ENCODE measurements at places on chromosomes 13 and 19.

DNA sequence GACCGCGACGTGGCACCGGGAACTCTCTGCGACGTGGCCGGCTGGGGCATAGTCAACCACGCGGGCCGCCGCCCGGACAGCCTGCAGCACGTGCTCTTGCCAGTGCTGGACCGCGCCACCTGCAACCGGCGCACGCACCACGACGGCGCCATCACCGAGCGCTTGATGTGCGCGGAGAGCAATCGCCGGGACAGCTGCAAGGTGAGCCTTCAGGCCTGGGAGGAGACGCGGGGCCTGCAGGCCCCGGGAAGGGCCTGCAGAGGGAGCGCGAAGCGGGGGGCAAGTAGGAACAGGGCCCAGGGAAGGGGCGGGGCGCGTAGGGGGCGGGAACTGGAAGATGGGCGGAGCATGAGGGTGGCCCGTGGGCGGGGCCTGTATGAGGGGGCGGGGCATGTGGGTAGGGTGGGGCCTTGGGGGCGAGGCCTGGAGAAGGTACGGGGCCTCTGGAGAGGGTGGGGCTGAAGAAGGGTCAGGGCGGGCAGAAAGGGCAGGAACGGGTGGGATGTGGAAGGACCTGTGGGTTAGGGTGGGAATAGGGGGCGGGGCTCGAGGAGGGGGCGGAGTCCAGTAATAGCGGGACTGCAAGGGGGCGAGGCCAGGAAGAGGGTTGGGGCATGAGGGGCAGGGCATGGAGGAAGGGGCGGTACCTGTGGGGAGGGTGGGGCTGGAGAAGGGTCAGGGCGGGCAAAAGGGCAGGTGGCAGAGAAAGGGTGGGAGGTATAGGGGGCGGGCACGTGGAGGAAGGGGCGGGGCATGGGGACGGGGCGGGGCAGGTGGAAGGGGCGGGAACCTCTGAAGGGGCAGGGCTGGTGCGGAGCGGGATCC is 2.5 kb downstream of the CFD start:
- DNase-seq = peak; percentile 73

DNA sequence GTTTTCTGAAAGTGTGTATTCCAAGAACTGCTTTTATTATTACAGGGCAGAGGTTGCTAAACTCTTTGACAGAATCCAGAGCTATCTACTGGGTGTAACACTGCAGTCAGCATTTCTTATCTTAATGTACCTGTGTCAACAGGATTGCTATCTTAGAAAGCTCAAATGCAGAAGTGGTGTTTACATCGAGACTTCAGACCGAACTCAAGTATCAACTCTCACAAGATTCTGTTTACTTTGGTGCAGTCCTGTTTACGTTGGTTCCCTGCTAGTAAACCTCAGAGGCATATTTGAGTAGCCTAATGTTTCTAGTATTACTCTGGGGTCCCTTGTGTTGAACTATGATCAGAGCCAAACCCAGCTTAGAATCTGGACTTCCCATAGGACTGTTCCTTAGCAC is 20.5 kb downstream of the SLC15A1 start:
- DNase-seq = no peak

DNA sequence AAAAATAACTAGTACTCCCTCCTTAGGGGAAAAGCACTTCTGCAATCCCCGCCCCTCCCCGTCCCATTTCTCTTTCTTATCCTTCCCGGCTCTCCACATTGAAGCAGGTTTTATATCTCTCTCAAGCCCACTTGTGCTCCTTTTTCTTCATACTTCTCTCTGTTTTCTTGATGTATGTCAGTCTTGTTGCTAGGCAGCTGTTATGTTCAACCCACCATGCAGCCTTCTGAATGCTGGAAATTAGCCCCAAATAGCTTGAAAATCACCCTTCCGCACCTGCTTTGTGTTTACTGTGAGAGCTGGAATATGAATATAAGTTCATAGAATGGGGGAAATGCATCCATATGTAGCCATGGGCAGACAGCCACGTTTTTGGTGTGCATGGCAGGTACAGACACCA is 461.4 kb downstream of the MYO16 start:
- no peak for DNase-seq

DNA sequence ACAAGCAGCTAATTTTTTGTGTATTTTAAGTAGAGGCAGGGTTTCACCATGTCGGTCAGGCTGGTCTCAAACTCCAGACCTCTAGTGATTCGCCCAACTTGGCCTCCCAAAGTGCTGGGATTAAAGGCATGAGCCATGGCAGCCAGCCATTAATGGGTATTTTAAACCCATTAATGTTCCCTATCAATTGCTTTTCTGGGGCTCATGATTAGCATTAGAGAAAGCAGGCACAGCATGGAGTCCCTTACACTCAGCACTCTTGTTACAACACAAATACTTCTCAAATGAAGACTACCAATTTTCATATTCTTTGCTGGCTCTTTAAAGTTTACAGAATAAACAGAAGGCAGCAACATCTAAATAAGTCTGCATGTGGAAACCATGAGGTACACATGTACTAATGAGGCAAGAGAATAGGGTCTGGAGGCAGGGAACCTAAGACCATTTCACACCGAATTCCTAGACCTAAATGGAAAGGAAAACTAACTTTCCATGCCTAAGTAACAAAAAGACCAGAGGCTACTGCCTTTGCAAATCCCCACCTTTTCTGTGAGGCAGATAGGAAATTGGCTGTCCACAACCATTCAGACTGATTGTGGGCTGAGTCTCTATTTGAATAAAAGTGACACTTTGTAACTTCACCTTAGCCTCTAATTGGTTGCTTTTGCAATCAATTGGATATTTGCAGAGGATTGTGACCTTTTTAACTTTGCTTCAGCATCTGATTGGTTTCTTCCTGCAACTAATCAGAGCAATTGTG is 21.2 kb downstream of the ZNF675 start:
- DNase-seq = no peak

- no peak for DNase-seq
Observed at GRCh38 chr19:7792281-7792680, 29.2 kb downstream of the CLEC4M start.

DNA sequence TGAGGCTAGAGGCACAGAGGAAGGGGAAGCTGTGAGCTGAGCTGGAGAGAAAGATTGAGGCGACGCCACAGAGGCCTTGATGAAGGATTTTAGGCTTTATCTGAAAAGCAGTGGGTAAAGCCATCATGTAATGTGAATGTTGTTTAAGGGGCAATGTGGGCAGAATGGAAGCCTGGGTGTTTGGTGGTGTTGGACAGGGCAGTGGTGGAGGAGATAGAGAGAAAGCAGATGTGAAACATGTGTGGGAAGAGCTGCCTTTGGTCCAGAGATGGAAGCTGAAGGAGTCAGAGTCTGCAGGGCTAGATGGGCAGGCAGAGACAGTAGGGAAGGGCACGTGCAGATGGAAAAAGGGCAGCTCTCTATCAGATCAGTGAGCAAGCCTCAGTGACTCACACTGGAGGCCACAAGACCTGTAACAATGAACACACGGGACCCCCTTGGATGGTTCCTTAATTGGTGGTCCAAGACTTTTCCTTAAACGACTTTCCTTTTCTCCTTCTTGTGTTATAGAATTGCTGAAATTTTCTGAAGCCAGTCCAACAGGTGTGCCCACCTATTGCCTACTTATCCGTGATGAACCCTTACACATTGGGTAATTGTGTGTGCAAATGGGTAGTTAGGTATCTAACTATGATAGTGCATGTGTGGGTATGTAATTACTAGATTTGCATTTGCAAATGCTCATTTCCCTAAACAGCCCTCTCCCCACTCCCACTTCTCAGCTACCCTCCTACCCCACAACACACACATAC is 21.7 kb downstream of the ZNF536 start:
- no peak for DNase-seq

DNA sequence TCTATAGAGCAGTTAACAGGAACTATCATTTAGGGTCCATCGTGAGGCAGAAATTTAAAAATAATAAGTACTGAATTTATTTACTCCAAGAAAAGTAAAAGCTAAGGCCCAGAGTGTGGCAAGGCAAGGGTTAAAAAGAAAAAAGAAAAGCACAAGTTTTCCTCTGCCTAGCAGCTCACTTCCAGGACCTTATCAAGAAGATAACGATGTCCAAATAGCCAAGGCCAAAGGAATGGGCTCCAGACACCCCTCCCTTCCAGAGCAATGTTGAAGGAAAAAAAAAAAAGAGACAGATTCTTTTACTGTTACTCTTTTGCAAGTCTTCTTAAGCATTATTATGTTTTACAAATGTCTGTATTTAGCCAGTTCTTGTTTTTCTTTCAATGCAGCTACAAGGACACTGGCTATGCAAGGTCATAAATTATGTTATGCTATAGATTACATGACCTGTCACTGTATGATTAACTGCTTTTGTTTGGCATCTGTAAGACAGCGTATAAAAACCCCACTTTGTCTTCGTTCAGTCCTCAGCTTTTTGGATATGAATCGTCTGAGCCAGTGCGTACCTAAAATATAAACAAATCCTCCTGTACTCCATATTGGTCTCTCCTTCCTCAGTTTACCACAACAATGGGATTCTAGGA is 2.9 kb upstream of the ZNF700 start:
- DNase-seq = no peak

- DNase-seq = peak; percentile 65
Observed at GRCh38 chr19:13154911-13155471, 4.8 kb downstream of the IER2 start.

- no peak for DNase-seq
Observed at GRCh38 chr13:60328073-60328472, 68.9 kb upstream of the TDRD3 start.

DNA sequence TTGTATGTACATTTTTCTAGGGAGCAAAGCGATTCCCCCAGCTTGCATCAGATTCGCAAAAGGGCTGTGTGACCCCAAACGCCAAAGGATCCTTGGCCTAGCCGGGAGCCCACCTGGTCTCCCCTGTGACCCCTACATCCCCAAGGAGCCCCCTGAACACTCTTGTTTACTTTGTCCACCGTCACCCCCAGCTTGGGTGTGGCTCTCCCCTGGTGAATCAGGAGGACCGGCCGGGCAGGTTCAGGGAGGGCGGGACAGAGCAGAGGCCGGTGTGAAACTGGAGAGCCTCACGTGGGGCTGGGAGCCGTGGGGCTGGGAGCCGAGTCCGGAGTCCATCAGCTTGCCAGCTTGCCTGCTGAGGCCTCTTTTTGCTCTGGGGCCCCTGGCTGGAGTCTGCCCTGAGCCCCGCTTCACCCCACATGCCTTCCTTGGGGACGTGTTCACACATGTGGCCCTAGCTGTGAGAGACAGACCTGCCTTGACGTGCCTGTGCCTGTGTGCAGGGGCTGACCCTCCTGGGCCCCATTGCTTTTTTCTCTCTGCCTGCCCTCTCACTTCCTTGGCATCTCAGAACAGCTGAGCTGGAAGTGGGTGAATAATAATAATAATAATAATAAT is 2.0 kb downstream of the ITPKC start:
- DNase-seq = no peak

- no peak for DNase-seq
Observed at GRCh38 chr13:50672025-50672424, 171.5 kb downstream of the DLEU7 start.

- peak; percentile 54 for DNase-seq
Observed at GRCh38 chr13:98476106-98476505, 100.8 kb downstream of the STK24 start.

GRCh38 chr19:1360818-1361461 is 22.8 kb upstream of the NDUFS7 start:
- no peak for DNase-seq

GRCh38 chr13:99968521-99969452 is 2.8 kb downstream of the ZIC5 start:
- DNase-seq = no peak

GRCh38 chr13:28117689-28118377 is 17.5 kb upstream of the FLT3 start:
- no peak for DNase-seq

DNA sequence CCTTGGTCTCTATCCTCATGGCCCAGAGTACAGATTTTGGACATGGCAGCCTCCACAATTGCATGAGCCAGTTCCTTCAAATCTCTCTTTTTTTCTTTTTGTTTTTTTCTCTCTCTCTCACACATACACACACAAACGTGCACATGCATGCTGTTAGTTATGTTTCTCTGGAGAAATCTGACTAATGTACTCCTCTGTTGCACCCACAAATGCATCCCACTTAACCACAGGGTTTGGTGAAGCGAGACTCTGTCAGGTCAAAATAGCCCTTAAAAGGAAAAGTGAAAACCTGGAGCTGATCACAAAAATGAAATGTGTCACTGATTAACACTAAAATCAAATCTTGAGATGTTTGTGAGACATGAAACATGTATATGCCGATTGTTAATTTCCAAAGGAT is 374.6 kb upstream of the ARGLU1 start:
- no peak for DNase-seq

- DNase-seq = no peak
Observed at GRCh38 chr13:40496035-40496810, 170.2 kb downstream of the FOXO1 start.

DNA sequence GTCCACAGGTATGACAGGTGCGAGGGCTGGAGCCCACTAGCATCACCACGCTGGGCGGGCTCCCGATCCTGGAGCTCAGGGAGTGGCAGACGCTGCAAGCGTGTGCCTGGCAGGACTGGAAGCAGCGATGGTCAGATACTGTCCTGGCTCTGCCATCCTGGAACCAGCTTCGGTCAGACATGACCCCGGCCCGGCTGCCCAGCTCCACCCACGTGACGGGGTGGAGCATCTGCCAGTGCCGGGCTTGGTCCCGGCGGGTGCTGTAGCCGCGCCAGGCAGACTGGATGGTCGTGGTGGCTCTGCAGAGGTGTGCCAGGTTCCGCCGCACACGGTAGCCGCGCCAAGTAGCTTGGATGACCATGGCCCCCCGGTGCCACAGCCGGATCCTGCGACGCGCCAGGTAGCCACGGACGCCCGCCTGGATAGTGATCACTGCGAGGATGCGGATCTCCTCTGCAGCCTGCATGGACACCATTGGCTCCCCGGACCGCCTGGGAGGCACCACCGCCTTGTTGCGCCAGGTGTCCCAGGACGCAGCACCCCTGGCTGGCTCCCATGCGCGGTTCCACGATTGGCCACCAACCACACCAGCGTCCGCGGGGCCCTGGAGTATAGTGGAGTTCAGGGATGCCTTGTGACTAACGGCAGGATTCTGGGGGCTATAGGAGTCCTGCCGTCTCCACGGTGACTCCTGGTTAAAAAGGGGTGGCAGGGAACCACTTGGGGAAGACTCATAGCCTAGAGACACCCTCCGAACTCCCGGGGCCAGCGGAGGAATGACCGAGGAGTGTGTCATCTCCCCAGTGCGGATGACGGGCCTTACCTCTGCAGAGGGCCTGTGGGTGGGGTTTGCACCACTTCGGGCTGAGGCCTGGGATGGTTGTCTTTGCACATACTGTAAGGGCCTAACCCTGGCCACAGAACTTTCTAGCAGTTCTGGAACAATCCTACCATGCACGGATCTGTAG is 16.5 kb downstream of the IQCN start:
- no peak for DNase-seq

GRCh38 chr13:99993660-99994637 is 12.4 kb downstream of the ZIC2 start:
- no peak for DNase-seq

GRCh38 chr19:18424890-18425514 is 5.8 kb downstream of the SSBP4 start:
- DNase-seq = no peak

- DNase-seq = no peak
Observed at GRCh38 chr19:18853755-18854427, 22.1 kb downstream of the UPF1 start.

DNA sequence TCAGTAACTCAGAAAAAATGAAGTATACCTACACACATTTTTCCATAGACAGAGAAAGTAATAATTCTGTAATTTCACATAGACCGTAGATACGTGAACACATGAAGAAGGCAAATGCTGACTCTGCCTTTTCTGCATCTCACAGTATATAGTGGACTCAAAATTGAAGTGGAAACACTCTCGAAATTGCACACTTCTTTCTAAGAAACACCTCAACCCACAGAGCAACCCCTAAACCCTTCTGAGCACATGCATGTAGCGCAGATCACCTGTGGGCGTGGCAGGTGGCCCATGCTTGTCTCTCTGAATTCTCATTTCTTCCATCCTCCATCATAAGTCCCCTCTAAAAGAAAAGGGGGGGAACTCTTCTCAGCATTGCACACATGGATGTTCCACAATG is 34.7 kb downstream of the COL4A1 start:
- no peak for DNase-seq

Data from T-helper 9 cell (primary cell).